ENCODE measurements at places on chromosomes 1 and 21. TPM values are rescaled to one million over a fixed set of nuclear protein-coding genes. Genes with fewer than 3 reads are reported as not detected.

GRCh38 chr1:153540394-153541361 is at the start of gene S100A5:
Gene S100A5, minus strand, starts transcription at chr1:153540934. Its CDS starts 743 bp downstream, at chr1:153540191.
- DNase-seq: no peak

GRCh38 chr1:156838972-156839371 is 19.9 kb downstream of the INSRR start:
- DNase-seq: peak; percentile 69

GRCh38 chr1:67434491-67434890 is 4.3 kb upstream of the SERBP1 start:
- DNase-seq: no peak

DNA sequence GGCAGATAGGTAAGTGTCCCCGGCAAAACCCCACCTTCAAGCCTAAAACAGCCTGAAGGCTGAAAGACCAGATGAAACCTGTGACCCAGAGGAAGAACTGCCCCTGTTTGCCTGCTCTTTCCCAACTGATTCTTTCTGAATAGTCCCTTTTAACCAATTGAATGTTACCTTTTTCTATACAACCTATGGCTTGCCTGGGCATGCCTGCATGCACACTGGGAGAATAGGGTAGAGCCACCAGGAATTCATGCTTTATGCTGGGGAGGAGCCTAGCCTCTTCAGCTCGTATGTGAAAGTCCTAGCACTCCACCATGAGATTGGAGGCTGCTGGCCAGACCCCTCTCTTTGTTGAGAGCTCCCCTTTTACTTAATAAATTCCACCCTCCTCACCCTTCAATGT is 340.0 kb downstream of the PTBP2 start:
- no peak for DNase-seq

DNA sequence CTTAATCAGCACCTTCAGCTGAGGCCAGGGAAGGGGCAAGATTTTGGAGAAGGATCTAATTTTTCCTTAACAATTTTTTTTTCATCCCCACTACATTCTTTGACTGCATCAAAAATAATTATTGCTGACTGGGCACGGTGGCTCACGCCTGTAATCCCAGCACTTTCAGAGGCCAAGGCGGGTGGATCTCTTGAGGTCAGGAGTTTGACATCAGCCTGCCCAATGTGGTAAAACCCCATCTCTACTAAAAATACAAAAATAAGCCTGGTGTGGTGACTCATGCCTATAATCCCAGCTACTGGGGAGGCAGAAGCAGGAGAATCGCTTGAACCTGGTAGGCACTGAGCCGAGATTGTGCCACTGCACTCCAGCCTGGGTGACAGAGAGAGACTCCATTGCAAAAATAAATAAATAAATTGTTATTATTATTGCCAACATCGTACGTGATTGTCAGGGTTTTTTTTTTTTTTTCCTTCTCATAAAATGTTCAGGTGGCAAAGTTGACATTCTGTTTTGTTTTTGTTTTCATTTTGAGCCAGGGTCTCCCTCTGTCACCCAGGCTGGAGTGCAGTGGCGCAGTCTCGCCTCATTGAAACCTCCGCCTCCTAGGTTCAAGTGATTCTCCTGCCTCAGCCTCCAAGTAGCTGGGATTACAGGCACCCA is 37.3 kb upstream of the MORC3 start:
- DNase-seq: no peak

DNA sequence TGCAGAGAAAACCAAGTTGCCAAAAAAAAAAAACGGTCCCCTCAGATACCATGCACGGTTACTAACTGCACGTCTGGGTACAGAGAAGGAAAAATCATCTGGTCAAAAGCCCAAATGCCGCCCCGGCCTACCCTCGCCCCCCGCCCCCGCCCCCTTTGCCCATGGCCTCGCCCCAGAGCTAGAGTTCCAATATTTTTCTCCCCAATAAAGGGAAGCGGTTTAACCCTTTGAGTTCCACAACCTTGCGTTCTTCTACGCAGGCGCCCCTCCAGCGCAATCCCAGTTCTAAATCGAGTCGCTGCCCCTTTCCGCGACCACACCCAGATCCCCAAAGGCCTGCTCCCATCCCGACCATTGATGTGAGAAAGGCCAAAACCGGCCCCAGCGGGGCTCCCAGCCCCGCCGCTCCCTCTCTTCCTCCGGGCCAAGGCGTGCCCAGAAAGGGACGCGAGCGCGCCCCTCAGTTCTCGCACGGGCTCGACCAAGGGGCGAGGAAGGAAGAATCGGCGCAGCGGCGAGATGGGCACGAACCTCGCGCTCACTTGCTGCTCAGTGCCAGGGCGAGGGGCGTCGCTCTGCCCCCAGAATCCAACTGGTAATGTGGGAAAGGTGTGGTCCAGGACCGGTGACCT is 797 bp downstream of the WDR47 start:
- DNase-seq: peak; percentile 67

DNA sequence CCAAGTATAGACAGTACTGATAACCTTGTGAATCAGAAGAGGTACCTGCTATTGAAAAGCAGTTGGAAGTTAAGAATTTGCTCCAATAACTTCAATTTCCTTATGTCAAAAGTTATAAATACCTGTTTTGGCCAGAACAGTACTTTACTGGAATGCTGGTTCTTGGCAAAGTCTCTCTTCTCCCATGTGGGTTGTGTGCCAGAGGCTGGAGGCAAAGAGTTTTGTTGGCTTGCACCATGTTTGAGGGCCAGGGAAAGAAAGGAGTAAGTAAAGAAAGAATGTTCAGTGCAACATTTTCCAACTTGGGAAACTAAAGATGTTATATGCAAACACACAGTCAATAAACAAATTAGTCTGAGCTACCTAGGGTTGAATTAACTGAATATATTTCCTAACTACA is 67.0 kb upstream of the DYNLT5 start:
- DNase-seq: no peak

DNA sequence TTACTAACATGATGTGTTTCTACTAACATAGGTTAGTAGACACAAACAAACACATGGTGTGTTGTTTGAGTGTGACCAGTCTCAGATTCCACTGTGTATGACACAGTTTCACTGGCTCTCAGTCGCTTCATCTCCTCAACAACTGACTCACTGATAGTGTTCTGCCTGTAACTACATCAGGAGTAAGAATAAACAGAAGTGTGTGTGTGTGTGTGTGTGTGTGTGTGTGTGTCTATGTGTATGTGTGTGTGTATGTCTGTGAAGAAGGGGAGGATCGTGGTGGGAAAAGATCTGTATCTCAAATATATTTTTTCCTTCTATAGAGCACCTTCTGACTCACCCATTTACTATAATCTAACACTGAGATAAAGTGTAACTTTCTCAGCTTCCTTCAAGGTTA is 391.0 kb downstream of the PTPRC start:
- no peak for DNase-seq

- no peak for DNase-seq
Observed at GRCh38 chr1:220296981-220297380, 24.7 kb upstream of the RAB3GAP2 start.

DNA sequence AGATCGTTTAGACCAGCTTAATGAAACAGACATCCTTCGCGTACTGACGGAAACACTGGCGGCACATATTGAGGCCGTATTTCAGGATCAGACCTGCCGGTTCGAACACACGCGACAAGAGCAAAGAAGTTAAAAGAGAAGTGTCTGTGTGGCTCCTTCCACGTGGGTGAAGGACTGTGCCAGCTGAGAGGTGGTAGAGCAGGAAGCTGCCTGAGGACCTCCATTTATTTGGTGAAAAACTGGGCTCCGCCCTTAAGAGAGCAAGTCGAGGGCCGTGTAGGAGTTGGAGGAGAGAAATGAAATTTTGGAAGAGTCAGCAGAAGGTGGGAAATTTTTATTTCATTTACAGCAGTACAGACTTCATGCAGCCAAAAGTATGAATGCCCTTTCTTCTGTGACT is 38.8 kb upstream of the ADORA3 start:
- DNase-seq: peak; percentile 24

DNA sequence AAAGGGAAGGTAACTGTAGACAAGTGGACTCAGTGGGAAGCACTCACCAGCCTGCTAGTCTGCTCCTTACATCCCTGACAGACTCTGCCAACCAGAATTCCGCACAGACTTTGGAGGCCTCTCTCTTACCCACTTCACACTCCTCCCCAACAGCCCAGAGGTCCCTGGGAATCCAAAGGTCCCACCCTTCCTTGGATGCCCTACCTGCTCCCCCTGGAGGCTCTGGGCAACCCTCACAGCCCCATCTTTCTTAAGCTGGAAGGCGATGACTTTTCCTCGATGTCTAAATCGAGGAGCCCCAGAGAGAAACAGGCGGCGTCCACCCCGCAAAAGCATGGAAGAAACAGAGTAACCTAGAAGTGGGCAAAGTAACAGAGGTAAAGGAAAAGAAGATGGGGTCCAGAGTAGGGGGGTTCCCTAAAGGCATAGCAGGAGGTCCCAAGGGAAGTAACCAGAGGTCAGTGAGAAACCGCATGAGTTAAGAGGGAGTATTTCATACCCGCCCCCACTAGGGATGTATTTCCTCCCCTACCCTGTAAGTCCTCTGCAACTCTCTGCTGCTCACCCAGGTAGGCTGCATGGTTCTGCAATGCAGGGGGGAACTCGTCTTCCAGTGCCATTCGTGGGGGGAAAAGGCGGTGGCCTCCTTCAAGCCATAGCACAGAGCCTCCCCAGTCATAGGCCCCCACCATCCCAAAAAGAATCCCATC is 8.4 kb downstream of the ITGA10 start:
- DNase-seq: peak; percentile 72

GRCh38 chr1:34361121-34361520 is 184.4 kb downstream of the C1orf94 start:
- DNase-seq: no peak

DNA sequence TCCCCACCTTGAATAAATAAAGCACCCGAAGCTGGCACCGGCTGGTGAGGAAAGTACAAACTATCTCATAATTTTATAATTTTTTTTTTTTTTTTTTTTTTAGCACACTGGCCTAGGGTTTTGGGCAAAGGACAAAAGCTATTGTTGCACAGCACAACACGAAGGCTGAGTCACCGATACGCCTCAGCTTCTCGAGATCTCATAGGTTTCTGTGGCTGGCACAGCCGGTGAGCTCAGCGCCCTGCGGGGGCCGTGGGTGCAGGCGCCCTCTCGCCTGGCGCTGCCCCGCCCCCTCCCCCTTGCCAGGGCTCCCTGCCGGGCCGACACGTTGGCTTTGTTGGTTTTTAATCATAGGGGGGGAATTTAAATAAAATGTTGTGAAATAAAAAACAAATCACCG is 17.2 kb downstream of the CASZ1 start:
- DNase-seq: no peak

DNA sequence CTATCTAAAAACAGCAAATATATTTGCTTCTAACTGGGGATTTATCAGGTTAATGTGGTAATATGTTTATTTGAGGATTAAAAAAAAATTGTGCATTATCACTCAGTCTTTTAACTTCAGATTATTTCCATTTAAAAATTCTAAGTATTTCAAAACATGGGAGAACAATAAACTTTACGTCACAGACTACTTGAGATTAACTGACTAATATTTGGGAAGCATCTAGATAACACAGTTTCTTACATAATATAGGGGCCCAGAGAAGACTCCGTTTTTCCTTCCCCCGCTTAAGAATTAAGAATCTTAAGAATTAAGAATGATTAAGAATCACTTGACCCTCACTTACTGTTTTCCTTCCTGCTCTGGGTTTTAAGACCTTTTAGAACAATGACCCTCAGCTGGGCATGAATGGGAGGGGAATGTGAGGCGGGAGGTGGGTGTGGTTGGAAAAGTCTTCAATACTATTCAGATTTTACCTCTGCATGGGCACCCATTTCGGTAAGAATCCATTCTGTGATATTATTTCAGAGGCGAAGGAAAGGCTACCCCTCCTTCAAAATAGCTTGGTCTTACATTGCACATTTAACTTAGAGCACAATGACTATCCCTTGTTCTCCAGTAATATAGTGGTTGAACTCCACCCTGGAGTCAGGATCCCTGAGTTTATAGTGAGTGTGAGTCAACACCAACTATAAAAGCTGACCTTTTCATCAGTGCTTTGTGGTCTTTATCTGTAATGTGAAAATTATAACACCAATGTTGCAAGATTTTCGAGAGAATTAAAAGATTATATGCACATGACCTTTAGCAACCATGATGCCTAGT is 821.3 kb downstream of the USP25 start:
- peak; percentile 25 for DNase-seq

DNA sequence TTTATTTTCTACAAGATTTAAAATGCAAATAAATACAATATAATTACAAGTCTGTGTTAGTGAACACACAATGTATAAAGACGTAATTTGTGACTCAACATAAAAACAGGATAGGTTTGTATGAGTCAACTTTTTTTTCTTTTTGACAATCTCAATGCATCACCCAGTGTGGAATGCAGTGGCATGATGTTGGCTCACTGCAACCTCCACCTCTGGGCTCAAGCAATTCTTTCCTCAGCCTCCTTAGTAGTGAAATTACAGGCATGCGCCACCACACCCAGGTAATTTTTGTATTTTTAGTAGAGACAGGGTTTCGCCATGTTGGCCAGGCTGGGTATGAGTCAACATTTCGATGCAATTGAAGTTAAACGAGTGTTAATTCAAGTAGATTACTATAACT is 5.9 kb upstream of the SPRR2E start:
- DNase-seq: no peak

Gene DMRTA2
- 0.07 TPM for total RNA-seq

Gene IGSF9
- 27.6 TPM for total RNA-seq

Gene C4BPB
- not detected for total RNA-seq
